ENCODE measurements at places on chromosomes 5 and 9. TPM values are rescaled to one million over a fixed set of nuclear protein-coding genes. Genes with fewer than 3 reads are reported as not detected.

The SV2C gene
- total RNA-seq, result not detected

The PCDHA4 gene
- 1.8 TPM for total RNA-seq

The SPAG8 gene
- 0.51 TPM for total RNA-seq

The CD274 gene
- 2.1 TPM for total RNA-seq

The PCDHB8 gene
- total RNA-seq, result 0.15 TPM

The FGD3 gene
- 0.18 TPM for total RNA-seq

The BASP1 gene
- 226 TPM for total RNA-seq

The FST gene
- 1.4 TPM for total RNA-seq

The SLC25A2 gene
- not detected for total RNA-seq

The AHRR gene
- total RNA-seq, result 5.4 TPM

The NUTM2F gene
- not detected for total RNA-seq

The FOXE1 gene
- 2.3 TPM for total RNA-seq

The INSL4 gene
- 17.1 TPM for total RNA-seq

All from A549 treated with dexamethasone at 1 μM for 4 hours (cell line).